ENCODE measurements at places on chromosomes 7 and 10. TPM values are rescaled to one million over a fixed set of nuclear protein-coding genes. Genes with fewer than 3 reads are reported as not detected.

The CYP2C8 gene
- 8.5 TPM for polyA plus RNA-seq

The TMEM236 gene
- 0.21 TPM for polyA plus RNA-seq

The EMX2 gene
- 0.31 TPM for polyA plus RNA-seq

The MYL7 gene
- polyA plus RNA-seq, result 0.82 TPM

The RPEL1 gene
- polyA plus RNA-seq, result 0.10 TPM

The AGAP3 gene
- polyA plus RNA-seq, result 103 TPM

DNA sequence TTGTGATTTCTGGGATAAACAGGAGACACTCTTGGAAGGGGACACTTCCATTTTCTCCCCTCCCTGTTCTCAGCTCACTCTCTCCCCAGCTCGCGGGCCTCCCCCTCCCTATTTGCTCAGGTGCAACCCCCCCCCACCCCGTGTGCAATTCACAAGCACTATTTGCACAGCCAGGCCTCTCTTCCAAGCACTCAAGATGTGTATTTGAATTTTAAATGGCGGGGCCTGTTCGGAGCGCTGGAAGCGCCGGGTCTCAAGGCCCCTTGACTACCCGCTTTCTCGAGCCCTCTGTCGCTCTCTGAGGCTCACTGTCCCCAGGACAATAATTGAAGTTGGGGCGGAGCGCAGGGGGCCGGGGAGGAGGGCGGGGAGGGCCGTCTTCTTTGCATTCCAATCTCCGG lies 7.8 kb downstream of the SHH start:
- H3K27ac ChIP-seq, result peak overlapping the region; percentile 62
- DNase-seq, result no peak
- peaks cover 74% of the 10 kb centered on the region for H3K27me3 ChIP-seq
- no peaks in the 10 kb centered on the region for H3K36me3 ChIP-seq

- H3K27me3 ChIP-seq, result no peaks in the 10 kb centered on the region
- H3K4me3 ChIP-seq, result no peak overlapping the region
- H3K27ac ChIP-seq, result no peak overlapping the region
- no peaks in the 10 kb centered on the region for H3K4me1 ChIP-seq
- no peaks in the 10 kb centered on the region for H3K36me3 ChIP-seq
Measured at GRCh38 chr7:85882335-85882734, 695.5 kb upstream of the SEMA3D start.

DNA sequence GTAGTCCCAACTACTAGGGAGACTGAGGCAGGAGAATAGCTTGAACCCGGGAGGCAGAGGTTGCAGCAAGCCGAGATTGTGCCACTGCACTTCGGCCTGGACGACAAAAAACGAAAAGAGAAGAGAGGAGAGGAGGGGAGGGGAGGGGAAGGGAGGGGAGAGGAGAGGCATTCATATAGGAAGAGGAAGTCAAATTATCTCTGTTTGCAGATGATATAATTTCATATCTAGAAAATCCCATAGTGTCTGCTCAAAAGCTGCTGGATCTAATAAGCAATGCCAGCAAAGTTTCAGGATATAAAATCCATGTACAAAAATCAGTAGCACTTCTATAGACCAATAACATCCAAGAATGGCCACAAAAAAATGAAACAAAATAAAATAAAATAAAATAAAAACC lies 120.3 kb downstream of the LMBR1 start:
- H3K4me3 ChIP-seq, result no peak overlapping the region
- H3K27ac ChIP-seq, result no peak overlapping the region
- no peak for DNase-seq
- H3K36me3 ChIP-seq, result peaks cover 8% of the 10 kb centered on the region
- H3K27me3 ChIP-seq, result no peaks in the 10 kb centered on the region

DNA sequence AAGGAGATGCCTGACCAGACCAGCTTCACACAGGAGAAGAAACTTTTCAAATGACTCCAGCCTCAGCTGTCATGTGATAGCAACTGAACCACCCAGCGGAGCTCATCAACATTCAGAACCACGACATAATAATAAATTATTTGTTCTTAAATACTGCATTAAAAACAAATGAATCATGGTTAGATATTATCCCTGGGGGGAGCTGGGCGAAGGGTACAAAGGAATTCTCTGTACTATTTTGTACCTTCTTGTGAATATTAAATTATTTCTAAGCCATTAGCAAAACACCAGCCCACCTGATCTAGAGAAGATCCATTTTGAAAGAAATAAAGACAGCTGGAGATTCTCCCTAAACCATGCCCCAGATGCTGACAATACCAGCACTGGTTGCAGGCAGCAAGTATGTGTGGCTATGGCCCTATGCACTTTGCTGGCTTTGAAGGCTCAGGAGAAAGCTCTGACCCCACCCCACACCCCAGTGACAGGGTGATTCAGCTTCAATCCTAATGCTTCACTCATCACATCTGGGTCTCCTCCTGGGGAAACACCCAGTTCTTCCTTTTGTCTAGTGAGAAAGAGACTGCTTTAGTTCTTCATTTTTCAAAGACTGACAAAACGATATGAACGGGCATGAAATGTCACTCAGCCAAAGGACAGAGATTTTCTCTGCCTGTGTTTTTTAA lies 45.5 kb upstream of the NKX2-3 start:
- no peak for DNase-seq
- H3K4me3 ChIP-seq, result no peak overlapping the region
- no peaks in the 10 kb centered on the region for H3K36me3 ChIP-seq
- peaks cover 48% of the 10 kb centered on the region for H3K27me3 ChIP-seq
- no peak overlapping the region for H3K27ac ChIP-seq

DNA sequence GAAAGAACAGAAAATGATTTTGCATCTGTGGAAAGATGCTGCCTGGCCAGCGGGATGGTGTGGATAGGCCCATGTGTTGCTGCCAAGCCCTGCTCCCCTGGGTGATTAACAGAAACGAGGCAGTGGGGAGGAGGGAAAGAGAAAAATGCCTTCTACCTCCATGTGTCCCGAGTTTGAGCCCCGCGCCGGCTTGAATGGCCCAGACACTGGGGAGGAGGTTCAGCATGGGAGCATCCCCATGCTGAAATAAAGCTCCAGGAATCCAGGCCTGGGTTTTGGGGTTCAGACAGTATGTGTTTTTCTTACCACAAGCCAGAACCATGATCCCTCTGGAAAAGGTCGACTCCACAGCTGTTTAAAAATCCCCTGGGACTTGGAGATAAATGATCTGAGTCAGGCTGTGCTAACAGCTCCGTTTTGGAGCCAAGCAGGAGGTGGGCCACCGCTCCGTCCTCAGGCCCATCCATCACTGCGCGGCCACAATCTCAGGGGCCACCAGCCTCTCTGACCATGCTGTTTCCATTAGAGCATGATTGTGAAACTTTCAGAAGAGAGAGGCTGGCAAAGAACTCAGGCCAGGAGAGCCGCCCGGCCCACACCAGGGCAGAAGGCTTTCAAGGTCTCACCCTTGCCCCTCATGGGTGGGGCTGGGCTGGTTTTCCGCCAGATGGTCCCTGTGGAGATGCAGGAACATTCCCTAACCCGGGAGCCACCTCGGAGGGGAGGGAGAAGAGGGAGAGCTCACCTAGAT lies 299.7 kb downstream of the ZEB1 start:
- peaks cover 19% of the 10 kb centered on the region for H3K4me1 ChIP-seq
- H3K27ac ChIP-seq, result no peak overlapping the region
- DNase-seq, result peak; percentile 53
- no peaks in the 10 kb centered on the region for H3K36me3 ChIP-seq

- H3K27me3 ChIP-seq, result no peaks in the 10 kb centered on the region
- no peak overlapping the region for H3K27ac ChIP-seq
- DNase-seq, result no peak
- no peaks in the 10 kb centered on the region for H3K4me1 ChIP-seq
- no peak overlapping the region for H3K4me3 ChIP-seq
Measured at GRCh38 chr10:58473976-58474375, 38.7 kb upstream of the BICC1 start.

GRCh38 chr10:30928742-30929141 lies 102.9 kb downstream of the ZNF438 start:
- H3K4me3 ChIP-seq, result no peak overlapping the region
- H3K27ac ChIP-seq, result no peak overlapping the region
- H3K4me1 ChIP-seq, result no peaks in the 10 kb centered on the region
- no peaks in the 10 kb centered on the region for H3K27me3 ChIP-seq
- no peak for DNase-seq

DNA sequence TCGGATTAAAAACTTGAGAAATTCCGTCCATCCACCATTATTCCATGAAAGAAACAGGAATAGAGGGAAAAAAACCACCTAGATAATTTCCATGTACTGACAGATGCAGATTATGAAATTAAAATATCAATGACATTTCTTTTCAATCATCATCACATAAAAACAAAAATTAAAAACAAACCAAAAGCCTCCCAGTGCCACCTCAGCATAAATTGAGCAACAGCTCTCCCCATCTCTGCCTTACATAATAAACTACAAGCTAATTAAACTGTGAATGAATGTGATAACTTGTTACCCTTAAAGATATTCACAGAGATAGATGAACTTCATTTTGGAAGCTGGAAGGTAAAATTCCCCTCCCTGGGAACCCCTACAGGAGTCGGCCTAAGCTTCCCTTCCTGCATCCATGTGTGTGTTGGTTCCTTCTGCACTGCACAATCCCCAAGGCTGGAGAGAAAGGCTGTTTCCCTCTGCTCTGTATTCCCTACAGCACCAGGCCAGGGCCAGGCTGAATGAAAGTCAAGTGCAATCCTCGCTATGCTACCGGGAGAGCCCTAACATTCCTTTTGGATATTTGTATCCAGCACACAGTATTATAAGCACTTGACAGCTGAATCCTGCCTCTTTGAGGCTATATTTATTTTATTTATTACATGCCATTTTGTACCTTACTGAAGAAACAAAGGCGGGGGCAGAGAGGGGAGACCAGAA lies 8.1 kb downstream of the CCDC6 start:
- no peak for DNase-seq
- H3K27me3 ChIP-seq, result no peaks in the 10 kb centered on the region
- no peak overlapping the region for H3K27ac ChIP-seq
- peaks cover 5% of the 10 kb centered on the region for H3K36me3 ChIP-seq
- H3K4me1 ChIP-seq, result peaks cover 25% of the 10 kb centered on the region

- no peak overlapping the region for H3K4me3 ChIP-seq
- no peak for DNase-seq
- no peaks in the 10 kb centered on the region for H3K4me1 ChIP-seq
- no peaks in the 10 kb centered on the region for H3K27me3 ChIP-seq
- H3K27ac ChIP-seq, result no peak overlapping the region
Measured at GRCh38 chr7:41351091-41351490, 351.8 kb downstream of the INHBA start.

DNA sequence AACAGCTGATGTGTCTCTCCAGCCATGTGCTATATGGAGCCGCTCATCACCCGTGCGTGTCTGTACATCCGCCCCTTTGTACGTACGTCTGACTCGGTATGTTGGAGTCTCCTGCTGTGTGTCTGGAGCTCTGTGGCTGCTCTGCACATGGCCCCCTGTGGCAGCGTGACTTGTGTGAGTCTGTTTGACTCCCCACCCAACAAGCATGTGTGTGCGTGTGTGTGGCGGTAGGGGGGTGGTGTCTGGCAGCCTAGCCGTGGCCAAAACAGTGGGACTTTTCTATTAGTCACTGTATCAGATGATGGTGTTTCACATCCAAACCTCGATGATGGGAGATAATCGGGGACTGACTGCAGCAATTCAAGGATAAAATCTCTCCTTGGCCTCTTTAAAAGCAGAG lies 94.1 kb downstream of the COL13A1 start:
- no peaks in the 10 kb centered on the region for H3K27me3 ChIP-seq
- no peak overlapping the region for H3K4me3 ChIP-seq
- no peak for DNase-seq
- no peaks in the 10 kb centered on the region for H3K4me1 ChIP-seq
- no peak overlapping the region for H3K27ac ChIP-seq

- no peaks in the 10 kb centered on the region for H3K4me1 ChIP-seq
Measured at GRCh38 chr7:140506788-140507464, 27.6 kb upstream of the MKRN1 start.

DNA sequence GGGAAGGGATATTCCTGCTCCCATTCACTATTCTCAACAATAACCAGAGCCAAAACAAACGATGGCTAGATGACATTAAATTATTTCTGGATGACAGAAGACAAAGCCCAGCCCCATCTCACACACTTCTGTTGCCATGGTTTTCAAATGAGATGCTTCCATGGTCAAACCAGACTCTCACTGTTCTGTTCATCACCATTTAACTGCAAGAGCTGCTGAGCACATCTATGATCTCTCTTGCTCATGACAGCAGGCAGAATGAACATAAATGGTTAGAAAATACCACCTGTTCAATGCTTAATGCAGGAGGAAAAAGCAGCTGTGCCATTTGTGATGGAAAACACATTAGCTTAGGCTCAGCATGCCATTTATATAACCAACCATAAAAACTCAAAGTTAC lies 758.6 kb upstream of the ZWINT start:
- no peak overlapping the region for H3K27ac ChIP-seq
- H3K27me3 ChIP-seq, result no peaks in the 10 kb centered on the region
- H3K4me1 ChIP-seq, result no peaks in the 10 kb centered on the region
- no peak overlapping the region for H3K4me3 ChIP-seq

DNA sequence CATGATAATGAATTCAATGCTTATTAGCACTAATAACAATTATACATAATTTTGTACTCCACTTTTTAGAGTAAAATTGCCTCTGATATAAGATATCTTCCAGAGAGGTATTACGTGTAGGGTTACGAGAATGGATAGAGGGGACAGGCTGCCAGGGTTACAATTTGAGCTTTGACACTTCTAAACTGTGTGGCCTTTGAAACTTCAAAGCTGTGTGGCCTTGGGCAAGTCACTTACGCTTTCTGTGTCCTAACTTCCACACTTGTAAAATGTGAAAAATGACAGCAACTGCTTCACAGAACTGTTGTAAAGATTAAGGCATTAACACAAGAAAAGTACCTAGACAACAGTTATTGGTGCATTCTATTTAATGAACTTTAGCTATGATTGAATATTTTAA lies 259.5 kb upstream of the SLC26A5 start:
- H3K27ac ChIP-seq, result no peak overlapping the region
- no peak for DNase-seq
- H3K4me1 ChIP-seq, result no peaks in the 10 kb centered on the region
- no peaks in the 10 kb centered on the region for H3K36me3 ChIP-seq

DNA sequence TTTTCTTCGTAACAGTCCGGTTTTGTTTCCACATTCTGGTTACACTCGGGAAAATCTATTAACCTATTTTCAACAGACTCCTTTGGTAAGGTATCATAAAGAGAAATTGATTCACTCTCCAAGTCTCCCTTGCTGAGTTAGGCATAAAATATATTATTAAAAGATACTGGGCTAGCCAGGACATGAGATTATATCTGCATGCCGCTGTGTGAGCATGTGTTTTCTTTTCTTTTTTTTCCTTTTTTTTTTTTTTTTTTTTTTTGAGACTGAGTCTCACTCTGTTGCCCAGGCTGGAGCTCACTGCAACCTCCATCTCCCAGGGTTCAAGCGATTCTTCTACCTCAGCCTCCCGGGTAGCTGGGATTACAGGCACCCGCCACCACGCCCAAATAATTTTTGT lies 23.0 kb upstream of the SFMBT2 start:
- H3K27ac ChIP-seq, result no peak overlapping the region
- H3K4me1 ChIP-seq, result no peaks in the 10 kb centered on the region
- no peak for DNase-seq
- H3K36me3 ChIP-seq, result no peaks in the 10 kb centered on the region
- no peaks in the 10 kb centered on the region for H3K27me3 ChIP-seq

Data from left lung (tissue), 14 donors.